Right lobe of liver (tissue), 6 donors: ENCODE measurements at places on chromosomes 11 and 22. TPM values are rescaled to one million over a fixed set of nuclear protein-coding genes. Genes with fewer than 3 reads are reported as not detected.

- H3K36me3 ChIP-seq = no peaks in the 10 kb centered on the region
- no peaks in the 10 kb centered on the region for H3K27me3 ChIP-seq
- DNase-seq = no peak
- H3K27ac ChIP-seq = no peak overlapping the region
These were observed 642 bp downstream of the NAA40 start for GRCh38 chr11:63939397-63939891.

The DDIAS gene
- total RNA-seq = 1.4 TPM

- H3K4me3 ChIP-seq = peak within 1 kb of the TSS; percentile 36
- DNase-seq = peak; percentile 67
- H3K36me3 ChIP-seq = no peaks in the 10 kb centered on the region
- H3K27ac ChIP-seq = no peak within 1 kb of the TSS
- H3K27me3 ChIP-seq = no peaks in the 10 kb centered on the region
- H3K4me1 ChIP-seq = no peaks in the 10 kb centered on the region
These were observed at the start of gene OLFML1 for GRCh38 chr11:7485186-7486097. TSS of gene OLFML1 (plus strand) at chr11:7485506. CDS start at chr11:7485876, 370 bp downstream.

The MS4A3 gene
- 1.2 TPM for total RNA-seq

GRCh38 chr11:17475666-17476316 lies 854 bp downstream of the ABCC8 start:
- no peak for DNase-seq
- no peaks in the 10 kb centered on the region for H3K36me3 ChIP-seq
- H3K4me3 ChIP-seq = no peak overlapping the region
- H3K27me3 ChIP-seq = no peaks in the 10 kb centered on the region
- no peak overlapping the region for H3K27ac ChIP-seq

DNA sequence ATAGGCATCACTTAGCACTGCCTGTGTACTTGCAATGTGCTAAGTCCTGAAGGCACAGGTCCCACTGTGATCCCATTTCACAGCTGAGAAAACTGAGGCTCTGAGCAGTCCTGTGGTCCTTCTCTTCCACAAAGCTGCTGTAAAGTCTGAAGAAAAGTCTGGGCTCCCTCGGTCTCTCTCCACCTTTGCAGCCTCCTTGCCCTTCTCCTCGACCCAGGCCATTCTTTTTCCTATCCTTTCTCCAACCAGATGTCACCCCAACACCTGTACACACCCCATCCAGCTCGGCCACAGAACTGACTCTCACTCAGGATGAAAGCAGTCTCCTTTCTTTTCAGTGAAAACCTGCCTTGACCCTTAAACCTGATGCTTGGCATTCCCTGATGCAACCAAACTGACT lies 42.6 kb upstream of the SYT13 start:
- no peaks in the 10 kb centered on the region for H3K4me1 ChIP-seq
- DNase-seq = no peak
- H3K27me3 ChIP-seq = no peaks in the 10 kb centered on the region

DNA sequence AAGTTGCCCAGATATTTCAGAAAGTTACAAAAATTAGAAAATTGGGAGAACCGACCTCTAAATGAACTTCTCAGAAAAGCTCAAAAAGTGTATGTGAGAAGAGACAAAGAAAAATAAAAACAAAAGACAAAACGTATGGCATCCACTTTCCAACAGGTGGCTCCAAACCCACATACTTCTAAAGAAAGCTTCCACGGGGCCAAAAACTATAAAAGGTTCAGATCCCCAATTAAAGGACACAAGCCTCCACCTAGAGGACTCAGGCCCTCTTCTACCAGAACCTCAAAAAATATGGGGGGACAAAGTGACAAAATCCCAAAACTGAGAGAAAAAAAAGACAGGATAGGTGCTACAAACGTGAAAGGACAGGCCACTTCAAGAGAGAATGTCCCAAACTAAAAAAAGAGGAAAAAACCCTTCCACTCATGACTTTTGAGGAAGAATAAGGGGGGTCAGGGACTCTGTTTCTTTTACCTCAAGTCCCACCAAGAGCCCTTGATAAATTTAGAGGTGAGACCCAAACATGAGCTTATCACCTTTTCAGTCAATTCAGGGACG lies 8.8 kb downstream of the SCGB2A1 start:
- H3K36me3 ChIP-seq = no peaks in the 10 kb centered on the region
- H3K27ac ChIP-seq = no peak overlapping the region
- H3K4me3 ChIP-seq = no peak overlapping the region
- no peaks in the 10 kb centered on the region for H3K27me3 ChIP-seq
- no peaks in the 10 kb centered on the region for H3K4me1 ChIP-seq

DNA sequence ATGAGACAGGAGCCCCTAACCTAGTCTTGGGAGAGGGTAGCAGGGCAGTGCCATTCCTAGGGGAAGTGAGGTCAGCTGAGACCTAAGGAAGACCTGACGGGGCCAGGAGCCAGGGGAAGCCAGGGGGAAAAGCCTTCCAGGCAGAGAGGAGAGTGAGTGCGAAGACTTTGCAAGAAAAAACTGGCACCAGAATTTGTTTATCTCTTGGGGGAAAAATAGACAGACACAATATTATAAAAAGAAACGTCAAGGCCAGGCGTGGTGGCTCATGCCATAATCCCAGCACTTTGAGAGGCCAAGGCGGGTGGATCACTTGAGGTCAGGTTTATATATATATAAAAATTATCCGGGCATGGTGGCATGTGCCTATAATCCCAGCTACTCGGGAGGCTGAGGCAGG lies 26.9 kb upstream of the TESMIN start:
- no peak overlapping the region for H3K27ac ChIP-seq
- no peak for DNase-seq

- H3K27ac ChIP-seq = no peak overlapping the region
- H3K4me3 ChIP-seq = no peak overlapping the region
- H3K4me1 ChIP-seq = no peaks in the 10 kb centered on the region
- no peaks in the 10 kb centered on the region for H3K27me3 ChIP-seq
- DNase-seq = no peak
These were observed 353.2 kb upstream of the TENM4 start for GRCh38 chr11:79794057-79794456.

- no peak overlapping the region for H3K4me3 ChIP-seq
- H3K4me1 ChIP-seq = no peaks in the 10 kb centered on the region
- no peaks in the 10 kb centered on the region for H3K36me3 ChIP-seq
- no peaks in the 10 kb centered on the region for H3K27me3 ChIP-seq
- H3K27ac ChIP-seq = no peak overlapping the region
These were observed 66.7 kb upstream of the MYEOV start for GRCh38 chr11:69227271-69227670.

DNA sequence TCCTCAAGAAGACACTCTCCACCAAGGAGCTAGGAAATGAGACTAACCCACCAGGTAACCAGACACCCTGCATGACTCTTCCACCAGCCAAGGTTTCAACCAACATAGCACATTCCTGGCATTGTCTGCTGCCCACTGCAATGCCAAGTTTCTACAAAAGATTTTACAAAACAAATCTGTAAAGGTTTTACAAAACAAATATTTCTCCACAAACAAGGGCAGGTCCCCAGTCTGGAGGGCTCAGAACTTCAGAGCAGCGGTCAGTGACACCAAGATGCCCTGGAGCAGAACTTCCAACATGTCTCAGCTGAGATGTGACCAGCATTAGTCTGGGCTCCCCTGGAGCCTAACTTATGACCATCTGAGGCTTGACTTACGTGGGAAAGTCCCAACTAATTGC lies 14.0 kb downstream of the GALNT18 start:
- H3K27me3 ChIP-seq = no peaks in the 10 kb centered on the region
- no peak overlapping the region for H3K27ac ChIP-seq
- H3K36me3 ChIP-seq = no peaks in the 10 kb centered on the region

DNA sequence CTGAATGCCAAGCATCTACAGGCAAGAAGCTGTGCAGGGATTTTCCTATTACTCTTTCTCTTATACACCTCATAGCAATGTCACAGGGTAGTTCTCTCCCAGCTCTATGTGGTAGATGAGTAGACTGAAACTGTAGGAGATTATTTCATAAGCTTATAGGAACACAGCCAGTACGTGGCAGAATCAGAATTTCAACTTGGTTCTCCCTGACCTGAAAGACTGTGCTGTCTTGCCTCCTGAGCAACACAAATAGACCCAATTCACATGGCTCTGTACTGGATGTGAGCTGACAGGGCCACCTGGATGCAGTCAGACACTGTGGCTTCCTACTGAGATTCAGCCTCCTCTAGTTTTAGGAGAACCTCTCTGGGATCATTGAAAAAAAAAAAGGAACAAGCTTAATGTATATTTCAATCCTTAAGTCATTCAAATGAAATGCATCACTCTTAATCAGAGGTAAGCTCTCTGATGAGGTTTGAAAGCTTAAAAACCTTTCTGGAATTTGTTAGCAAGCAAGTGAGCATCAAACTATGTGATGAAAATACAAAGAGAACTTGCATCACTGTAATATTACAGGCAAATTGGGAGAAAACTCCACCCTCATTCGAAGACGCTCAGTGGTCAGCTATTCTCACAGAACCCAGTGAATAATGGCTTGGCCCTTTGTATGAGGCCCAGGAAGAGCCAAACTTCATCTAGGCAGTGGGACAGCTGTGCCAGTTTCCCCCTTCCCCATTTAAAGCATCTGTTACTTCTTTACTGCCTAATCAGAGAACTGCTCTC lies 1039.3 kb downstream of the NTM start:
- H3K36me3 ChIP-seq = no peaks in the 10 kb centered on the region
- DNase-seq = no peak
- no peaks in the 10 kb centered on the region for H3K27me3 ChIP-seq
- H3K27ac ChIP-seq = no peak overlapping the region
- H3K4me1 ChIP-seq = no peaks in the 10 kb centered on the region
- H3K4me3 ChIP-seq = no peak overlapping the region

GRCh38 chr22:17919276-17920144 lies 104.9 kb downstream of the MICAL3 start:
- DNase-seq = no peak
- peaks cover 4% of the 10 kb centered on the region for H3K4me1 ChIP-seq
- no peaks in the 10 kb centered on the region for H3K36me3 ChIP-seq
- H3K4me3 ChIP-seq = no peak overlapping the region
- no peaks in the 10 kb centered on the region for H3K27me3 ChIP-seq

The KRTAP5-7 gene
- total RNA-seq = 0.18 TPM

DNA sequence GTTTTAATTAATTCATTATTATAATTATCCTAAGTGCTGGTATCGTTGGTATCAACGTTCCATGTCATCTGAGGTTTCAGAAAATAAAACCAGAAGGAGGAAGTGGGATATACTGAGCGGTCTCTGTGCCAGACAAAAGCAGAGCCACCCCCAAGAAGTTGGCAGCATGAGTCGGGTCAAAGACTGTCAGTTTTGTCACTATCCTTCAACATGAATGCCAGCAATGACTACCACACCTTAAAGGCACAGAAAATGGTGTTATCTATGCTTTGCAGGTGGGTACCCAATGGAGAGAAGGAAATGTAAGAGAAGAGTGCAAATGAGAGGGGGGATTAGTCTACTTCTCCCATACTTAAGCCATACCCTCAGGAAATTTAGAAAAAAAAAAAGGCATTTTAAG lies 408.5 kb downstream of the OPCML start:
- H3K27me3 ChIP-seq = no peaks in the 10 kb centered on the region
- no peaks in the 10 kb centered on the region for H3K4me1 ChIP-seq
- no peak overlapping the region for H3K4me3 ChIP-seq
- H3K36me3 ChIP-seq = no peaks in the 10 kb centered on the region

DNA sequence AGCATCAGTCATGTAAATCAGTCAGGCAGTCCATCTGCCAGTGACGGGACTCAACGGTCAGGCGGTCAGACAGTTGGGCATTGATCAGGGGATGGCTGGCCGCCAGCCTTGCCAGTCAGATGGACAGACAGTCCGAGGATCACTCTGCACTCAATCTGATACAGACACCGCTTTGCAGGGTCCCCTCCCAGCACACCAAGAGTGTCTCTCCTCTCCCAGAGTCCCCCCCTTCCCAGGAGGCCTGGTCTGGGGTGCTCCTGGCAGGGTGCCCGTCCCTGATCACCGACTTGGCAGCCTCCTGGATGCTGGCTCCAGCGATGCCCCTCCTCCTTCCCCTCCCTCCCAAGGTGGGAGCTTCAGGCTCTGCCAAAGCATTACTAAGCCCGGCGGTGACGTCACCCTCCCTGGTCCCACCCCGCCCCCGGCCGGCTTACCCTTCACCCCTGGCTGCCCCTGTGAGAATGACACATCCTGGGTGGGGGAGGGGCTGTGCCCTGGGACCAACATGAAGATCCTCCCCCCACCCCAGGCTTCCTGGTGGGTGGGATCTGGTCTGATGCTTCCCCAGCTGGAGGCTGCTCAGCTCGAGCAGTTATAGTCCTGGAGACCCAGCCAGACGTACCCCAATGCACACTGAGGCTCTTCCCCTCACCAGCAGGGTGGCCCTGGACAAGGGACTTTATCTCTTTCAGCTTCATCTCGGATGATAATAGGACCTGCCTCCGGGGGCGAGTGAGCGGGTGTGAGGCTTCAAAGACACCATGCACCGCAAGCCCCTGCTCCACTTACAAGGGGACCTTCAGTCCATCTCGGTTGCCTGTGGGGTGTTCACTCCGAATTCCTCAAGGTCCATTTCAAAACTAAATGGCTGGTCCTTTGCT lies 69.2 kb downstream of the CD82 start:
- H3K36me3 ChIP-seq = no peaks in the 10 kb centered on the region
- H3K27me3 ChIP-seq = no peaks in the 10 kb centered on the region
- no peak overlapping the region for H3K27ac ChIP-seq
- H3K4me1 ChIP-seq = no peaks in the 10 kb centered on the region

The HTR3A gene
- not detected for total RNA-seq

- no peak for DNase-seq
- H3K4me1 ChIP-seq = no peaks in the 10 kb centered on the region
- H3K36me3 ChIP-seq = no peaks in the 10 kb centered on the region
- H3K27me3 ChIP-seq = no peaks in the 10 kb centered on the region
These were observed 124.7 kb downstream of the ARHGAP32 start for GRCh38 chr11:129067454-129067853.

The SORL1 gene
- total RNA-seq = 137 TPM

DNA sequence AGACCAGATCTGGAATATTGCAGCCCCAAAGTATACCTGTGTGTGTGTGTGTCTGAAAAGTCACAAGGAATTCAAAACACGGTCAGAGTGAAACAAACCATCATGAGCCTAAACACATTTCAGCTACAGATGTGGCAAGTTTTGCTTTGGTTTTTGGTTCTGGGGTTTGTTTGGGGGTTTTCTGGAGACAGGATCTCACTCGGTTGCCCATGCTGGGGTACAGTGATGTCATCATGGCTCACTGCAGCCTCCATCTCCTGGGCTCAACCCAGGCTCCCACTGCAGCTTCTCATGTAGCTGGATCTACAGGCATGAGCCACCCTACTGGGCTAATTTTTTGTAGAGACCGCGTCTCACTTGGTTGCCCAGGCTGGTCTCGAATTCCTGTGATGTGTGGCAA lies 41.4 kb upstream of the PHF21A start:
- no peak overlapping the region for H3K27ac ChIP-seq
- no peaks in the 10 kb centered on the region for H3K36me3 ChIP-seq
- DNase-seq = no peak
- no peaks in the 10 kb centered on the region for H3K4me1 ChIP-seq

- H3K4me1 ChIP-seq = no peaks in the 10 kb centered on the region
- H3K36me3 ChIP-seq = no peaks in the 10 kb centered on the region
- H3K27me3 ChIP-seq = no peaks in the 10 kb centered on the region
- no peak overlapping the region for H3K4me3 ChIP-seq
These were observed 418.3 kb downstream of the TBC1D22A start for GRCh38 chr22:47180796-47181195.
